Prostate gland (tissue), 2 donors: ENCODE measurements at places on chromosomes 7 and 10. TPM values are rescaled to one million over a fixed set of nuclear protein-coding genes. Genes with fewer than 3 reads are reported as not detected.

GRCh38 chr10:77864151-77864851 lies 62.3 kb downstream of the DLG5 start:
- no peak for DNase-seq

DNA sequence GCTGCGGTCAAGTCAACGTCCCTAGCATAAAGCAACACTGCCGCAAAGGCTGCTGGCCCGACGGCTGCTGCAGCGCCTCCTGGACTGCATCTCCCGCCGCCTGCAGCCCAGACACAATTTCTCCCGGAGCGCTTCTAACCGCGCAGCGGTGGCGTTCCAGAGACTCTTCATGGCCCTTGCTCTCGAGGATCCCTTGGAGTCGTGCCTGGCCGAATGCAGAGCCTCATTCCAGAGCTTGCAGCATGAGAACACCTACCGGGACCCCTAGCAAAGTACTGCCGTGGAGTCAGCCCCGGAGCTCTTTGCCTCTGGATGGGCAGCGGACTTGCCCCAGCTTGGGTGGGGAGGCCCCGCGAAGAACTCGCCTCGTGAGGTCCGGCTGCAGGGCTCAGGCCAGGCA lies 79.7 kb upstream of the ZNF32 start:
- DNase-seq, result no peak

The HOXA5 gene
- 3.7 TPM for total RNA-seq

The RHEB gene
- total RNA-seq, result 59.3 TPM

The ECHDC3 gene
- 98.3 TPM for total RNA-seq
